EL (cell line): ENCODE measurements at places on chromosomes 11 and 22.

DNA sequence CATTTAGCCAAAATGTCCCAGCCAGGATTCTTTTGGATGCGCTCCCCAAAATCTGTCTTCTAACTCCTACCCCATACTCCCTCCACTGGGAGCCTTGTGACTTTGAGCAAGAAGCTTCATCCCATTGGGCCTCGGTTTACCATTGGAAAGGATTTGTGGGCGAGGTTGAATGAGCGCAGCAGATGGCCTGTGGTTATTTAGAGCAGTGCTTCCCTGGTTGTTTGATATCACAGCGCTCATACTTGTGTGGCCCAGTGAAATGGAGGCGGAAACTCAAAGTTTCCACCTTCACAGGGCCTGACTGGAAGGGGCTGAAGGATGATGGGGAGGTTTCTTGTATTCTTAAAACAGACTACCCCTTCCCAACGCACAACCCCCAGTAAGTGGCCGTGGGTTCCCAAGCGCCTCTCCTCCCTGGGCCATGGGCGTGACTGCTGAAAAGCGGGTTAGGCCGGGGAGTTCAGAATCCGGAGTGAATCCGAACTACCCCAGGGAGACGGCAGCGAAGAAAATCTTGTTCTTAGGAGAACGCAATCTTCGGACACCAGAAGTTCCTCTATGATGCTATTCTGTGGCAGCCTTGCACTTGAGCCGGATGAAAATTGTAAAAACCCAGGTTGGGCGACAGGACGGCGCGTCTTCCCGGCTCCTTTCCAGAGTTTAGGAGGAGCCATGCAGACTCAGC is 1.2 kb upstream of the ATF4 start:
- DNase-seq, result no peak

DNA sequence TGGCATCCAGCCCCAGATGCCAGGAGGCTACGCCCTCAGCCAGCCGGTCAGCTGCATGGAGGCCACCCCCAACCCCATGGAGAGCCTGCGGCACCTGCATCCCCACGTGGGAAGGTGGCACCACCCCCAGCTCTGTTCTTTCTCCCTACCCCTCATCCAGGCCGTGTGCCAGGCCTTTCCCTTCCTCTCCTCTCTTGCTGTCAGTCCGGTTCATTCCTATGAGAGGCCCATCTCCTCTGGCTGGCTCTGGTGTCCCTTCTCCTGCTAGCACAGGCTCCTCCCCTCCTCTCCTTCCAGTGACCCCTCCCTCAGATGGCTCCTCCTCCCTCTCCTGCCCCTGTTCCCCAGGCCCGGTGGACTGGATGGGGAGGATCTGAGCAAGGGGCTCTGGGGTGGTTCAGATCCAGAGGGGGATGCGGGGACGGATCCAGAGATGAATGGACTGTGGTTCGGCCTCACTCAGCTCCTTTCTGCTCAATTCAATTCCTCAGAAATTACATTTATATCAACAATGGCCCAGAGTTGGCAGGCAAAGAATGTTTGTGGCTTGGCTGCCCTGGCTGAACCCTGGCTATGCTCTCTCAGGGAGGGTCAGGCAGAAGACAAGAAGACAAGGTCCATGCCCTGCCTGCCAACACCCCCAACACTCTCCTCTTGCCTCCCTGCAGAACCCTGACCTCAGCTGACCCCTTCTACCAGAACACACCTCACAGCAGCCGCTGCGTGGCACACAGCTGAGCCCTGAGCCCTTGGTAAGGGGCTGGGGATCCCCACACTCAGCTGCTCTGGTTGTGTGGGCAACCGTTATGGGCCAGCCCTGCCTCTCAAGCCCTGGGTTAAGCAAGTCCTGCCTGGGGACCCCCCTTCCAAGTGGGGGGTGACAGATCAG is 18.5 kb upstream of the LRRC10B start:
- no peak for DNase-seq

DNA sequence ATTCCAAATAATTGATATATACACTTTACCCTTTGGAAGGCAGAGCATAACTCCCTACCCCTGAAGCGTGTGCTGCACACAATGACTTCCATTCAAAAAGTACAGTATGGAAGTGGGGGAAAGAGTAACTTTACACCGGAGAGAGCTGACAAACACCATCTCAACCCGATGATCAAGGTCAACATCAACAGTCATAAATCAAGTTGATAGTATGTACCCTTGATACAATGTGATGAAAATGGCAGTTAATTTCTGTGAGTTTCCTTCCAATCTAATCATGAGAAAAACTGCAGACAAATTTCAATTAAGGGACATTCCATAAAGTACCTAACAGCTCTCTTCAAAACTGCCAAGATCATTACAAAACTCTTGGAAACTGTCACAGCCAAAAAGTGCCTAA is 6.0 kb upstream of the DEUP1 start:
- no peak for DNase-seq

DNA sequence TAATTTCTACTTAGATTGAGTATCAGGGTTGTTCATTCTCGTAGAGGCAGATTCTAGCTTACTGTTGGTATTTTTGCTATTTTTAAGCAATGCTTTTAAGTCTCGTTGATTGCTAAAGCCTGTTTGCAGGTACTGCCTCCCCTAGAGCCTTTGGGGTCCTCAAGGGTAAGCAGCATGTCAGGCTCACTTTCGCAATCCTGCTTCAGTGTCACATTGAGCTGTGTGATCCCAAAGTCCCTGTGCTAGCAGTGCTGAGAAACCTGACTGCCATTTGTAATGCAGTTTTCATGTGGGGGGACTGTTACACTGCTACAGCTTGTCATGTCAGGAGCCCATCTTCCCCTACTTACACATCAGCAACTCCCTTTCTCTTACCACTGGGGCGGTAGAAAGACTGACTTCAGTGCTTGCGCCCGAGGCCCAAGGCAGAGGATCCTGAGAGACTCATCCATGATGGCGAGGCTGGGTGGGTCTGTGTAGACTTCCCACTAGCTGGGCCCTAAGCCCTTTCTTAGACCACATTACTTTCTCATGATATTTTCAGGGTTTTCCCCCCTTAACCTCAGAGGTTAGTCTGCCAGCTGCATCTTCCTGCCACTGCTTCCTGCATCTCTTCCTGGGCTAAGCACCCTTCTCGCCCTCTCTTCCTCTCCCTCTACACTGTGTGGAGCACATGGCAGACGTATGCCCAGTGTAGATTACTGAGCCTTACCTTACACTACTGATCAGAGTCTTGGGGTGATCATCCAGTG is 40.8 kb upstream of the ST14 start:
- DNase-seq, result no peak

GRCh38 chr11:113894421-113894996 is 10.1 kb upstream of the HTR3B start:
- no peak for DNase-seq

DNA sequence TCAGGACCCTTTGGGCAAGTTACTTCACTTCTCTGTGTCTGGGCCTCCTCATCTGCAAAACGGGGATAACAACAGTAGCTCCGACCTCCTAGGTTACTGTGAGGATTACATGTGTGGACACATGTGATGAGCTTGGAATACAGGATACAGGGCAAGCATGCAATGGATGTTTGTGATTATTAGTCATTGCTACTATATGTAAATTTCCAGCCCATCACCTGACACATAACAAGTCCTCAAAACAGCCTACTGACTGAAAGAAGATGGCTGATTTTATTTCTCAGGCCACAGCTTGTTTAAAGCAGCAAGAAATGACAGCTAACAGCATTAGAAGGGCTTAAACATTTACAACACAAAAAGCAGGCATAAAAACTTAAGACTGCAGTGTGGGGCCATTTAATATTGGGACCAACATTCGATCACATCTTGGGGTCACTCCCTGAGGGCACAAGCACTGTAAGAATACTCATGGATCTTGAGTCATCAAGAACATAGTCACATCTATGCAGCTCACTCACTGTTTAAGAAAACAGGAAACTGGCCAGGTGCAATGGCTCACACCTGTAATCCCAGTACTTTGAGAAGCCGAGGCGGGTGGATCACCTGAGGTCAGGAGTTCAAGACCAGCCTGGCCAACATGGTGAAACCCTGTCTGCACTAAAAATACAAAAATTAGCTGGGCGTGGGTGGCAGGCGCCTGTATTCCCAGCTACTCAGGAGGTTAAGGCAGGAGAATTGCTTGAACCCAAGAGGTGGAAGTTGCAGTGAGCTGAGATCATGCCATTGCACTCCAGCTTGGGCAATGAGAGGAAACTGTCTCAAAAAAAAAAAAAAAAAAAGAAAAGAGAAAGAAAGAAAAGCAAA is 49.5 kb downstream of the ABTB2 start:
- DNase-seq, result peak; percentile 18

GRCh38 chr11:29629286-29629685 is 387.5 kb downstream of the KCNA4 start:
- no peak for DNase-seq

DNA sequence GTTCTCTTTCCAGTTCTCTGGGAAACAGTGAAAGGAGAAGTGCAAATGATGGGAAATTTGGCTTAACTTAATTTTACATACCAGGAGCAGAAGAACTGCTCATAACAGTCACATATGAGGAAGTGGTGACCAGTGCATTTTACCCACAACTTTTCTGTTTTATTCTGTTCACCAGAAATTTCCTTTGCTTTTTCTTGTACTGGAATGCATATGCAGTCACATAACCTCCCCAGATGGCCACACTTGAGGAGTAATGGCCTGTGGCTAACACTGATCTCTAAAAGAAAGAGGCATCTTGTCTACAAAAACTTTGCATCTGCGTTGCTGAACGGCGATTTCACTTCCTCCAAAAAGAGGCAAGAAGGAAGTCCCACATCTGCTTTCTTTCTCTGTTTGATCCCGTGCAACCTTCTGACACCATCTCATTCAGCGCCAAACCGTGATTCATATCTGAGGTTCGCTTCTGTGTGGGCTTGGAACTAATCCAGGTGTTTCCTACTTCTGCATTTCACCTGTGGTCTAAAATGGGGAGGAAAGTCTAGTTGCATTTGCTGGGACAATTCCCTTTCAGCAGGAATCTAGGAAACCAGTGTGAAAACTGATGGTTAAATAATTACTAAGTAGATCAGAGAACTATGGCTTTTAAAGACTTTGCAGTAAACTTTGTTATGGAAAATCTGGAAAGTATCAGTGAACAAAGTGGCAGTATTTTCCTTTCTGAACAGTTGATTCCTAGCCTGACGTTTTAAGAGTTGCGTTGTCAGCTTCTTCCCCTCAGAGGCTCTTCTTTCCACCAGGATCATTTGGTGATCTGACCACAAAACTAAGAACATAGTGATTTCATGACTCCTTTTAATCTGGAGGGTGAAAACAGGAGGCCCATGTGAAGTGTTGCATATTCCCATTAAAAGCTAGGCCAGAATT is 4.2 kb upstream of the MPEG1 start:
- DNase-seq, result peak; percentile 56

GRCh38 chr11:60563553-60564235 is 48.5 kb downstream of the MS4A13 start:
- DNase-seq, result peak; percentile 17

DNA sequence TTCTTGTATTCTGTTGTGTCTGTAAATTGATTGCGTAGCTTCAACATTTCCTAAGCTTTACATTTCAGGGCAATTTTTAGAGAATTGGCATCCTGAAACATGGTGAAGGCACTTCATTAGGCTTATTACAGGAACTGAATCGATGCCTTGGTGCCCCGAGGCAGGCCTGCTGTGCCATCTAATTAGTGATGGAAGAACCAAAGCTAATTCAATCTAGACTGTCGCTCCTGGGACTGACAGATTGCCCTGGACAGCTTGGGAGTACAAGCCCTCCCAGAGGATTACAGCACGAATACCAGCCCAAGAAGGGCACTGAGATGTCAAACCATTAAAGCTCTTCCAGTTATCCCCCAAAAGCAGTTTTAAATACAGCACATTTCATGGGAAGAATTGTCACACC is 243.2 kb upstream of the ZC3H12C start:
- DNase-seq, result no peak

GRCh38 chr11:77519847-77520246 is 46.0 kb upstream of the PAK1 start:
- no peak for DNase-seq

GRCh38 chr11:134685793-134686380 is 273.8 kb upstream of the B3GAT1 start:
- no peak for DNase-seq

DNA sequence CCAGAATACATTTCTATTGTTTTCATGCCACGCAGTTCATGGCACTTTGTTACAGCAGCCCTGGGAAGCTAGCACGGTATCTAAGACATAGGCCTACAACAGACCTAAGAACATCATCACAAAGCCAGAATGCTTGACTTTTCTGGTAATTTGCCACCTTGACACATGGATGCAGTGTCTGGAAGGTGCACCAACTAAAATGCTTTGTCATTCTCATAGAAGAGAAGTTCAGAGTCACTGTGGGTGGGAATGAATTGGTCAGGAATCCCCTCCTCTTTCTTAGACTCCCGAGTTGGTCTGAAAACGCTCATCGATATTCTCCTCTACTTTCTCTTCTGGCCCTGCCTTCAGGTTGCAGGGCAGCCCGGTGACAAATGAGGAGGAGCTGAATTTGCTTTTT is 121.5 kb downstream of the COMMD9 start:
- DNase-seq, result no peak

DNA sequence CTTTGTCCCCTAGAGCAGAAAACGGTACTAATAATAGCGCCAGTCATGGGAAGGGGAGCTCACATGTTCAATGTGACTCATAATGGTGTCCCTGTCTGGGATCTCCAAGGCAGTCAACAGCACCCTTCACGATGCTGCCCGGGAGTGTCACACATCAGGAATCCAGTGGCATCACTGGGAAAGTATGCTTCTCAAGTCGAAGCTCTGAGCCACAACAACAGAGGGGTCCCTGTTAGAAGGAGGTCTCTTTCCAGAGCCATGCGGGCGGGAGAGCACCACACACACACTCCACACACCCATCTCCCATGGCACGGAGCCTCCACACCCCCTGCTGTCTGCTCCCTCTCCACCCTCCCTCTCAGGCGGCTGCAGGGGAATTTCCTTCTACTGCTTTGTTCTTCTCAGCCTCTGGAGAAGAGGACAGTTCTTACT is 119.7 kb downstream of the ETS1 start:
- peak; percentile 100 for DNase-seq

- DNase-seq, result no peak
Measured at GRCh38 chr11:125423247-125423849, 72.7 kb downstream of the FEZ1 start.

GRCh38 chr11:116482716-116483115 is 290.1 kb downstream of the BUD13 start:
- DNase-seq, result no peak

GRCh38 chr11:23948851-23949250 is 548.0 kb upstream of the LUZP2 start:
- no peak for DNase-seq

DNA sequence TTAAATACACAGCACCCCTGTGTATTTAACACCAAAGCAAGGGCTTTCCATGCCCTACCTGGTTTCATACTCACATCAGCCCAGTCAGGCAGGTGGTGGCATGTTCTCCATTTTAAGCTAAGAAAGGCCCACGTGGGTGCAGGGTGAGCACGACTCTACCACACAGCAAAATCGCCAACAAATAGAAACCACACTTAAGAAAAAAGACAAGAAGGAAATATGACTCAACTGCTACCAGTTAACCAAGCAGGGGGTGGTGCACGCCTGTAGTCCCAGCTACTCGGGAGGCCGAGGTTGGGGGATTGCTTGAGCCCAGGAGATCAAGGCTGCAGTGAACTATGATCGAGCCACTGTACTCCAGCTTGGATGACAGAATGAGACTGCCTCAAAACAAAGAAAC is 35.2 kb upstream of the TFIP11 start:
- DNase-seq, result peak; percentile 13

GRCh38 chr11:114149689-114150407 is 90.3 kb downstream of the ZBTB16 start:
- DNase-seq, result no peak
